Ureter (tissue), 1 donor: ENCODE measurements at places on chromosomes 11 and 22.

- DNase-seq: peak; percentile 41
These were observed 5.1 kb upstream of the SEPTIN5 start for GRCh38 chr22:19709063-19709769.

DNA sequence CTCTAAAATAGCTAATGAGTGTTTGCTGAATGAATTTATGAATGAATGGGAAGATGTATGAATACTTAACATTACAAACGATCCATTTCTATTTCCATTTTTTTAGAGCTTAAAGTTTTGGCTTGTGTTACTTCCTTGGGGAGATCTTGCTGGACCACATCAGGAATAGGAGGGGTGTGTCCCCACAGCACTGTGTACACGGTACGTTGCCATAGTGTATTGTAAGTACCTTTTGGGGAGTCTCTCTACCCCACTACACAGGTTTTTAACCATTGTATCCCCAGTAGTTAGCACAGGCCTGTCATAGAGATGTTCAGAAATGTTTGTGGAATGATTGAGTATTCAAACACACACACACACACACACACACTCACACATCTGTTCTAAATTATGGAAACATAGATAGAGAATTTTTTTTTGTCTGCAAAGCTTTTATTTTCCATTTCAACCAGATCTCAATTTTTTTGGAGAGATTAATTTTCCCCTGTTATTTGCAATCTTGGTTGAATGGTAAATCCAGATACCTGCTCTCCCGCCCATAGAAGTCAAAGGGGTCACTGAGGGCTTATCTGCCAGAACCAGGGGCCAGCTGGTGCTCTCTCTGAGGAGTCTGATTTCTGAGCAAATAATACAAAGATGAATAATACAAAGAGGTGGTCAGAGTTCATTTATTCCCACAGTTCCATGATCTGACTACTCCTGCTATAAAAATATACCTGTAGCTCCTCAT lies 471.0 kb downstream of the INSC start:
- no peak for DNase-seq

DNA sequence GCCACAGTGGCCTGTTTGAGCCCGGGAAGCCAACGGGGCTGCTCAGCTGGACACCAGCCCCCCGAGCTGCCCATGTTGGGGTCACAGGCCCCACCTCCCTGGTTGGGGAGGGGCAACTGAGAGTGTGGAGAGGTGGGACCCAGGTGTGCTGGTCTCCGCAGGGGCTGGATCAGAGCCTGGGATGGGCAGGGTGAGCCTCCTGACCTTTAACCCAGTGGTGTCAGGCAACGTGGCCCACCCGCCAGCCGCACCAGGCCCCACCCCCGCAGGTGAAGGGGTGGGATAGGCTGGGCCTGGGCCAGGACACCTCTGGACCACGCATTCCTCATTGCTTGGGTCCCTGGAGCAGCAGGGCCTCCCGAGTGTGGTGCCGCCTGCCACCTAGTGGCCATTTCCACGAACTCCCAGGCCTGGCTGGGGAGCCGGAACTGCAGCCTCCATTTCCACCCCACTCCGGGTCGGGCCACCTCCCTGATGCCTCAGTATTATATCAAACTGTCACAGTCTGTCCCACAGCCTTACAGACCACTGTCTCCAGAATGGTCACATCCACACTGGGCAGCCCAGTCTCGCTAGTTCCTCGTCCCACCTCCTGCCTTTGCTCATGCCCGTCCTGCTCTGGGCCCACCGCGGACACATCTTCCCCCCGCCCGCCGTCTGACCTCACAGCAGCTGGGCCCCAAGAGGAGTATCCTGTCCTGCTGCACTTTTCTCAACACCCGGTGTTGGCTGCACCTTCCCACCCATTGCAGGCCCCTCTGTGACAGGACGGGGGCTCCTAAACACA lies 13.3 kb upstream of the PPP6R3 start:
- peak; percentile 80 for DNase-seq

DNA sequence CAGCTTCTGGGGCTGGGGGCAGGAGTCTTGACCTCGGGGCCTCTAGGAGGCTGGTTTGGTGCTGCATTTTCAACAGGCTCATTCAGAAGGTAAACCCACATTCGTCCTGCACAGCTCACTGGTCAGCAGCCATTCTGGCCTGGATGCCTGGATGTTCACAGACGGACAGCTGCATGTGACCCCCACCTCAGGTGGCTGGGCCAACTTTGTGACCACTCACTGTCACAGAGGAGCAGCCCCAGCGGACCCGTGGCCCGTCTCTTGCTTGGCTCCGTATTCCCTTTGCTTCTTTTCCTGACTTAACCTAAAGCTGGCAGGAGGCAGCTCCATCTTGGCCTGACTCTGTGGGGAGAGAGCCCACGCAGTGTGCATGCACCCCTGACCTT lies 8.2 kb downstream of the DGCR8 start:
- DNase-seq: no peak

GRCh38 chr22:46600273-46600796 lies 19.9 kb upstream of the GRAMD4 start:
- no peak for DNase-seq

DNA sequence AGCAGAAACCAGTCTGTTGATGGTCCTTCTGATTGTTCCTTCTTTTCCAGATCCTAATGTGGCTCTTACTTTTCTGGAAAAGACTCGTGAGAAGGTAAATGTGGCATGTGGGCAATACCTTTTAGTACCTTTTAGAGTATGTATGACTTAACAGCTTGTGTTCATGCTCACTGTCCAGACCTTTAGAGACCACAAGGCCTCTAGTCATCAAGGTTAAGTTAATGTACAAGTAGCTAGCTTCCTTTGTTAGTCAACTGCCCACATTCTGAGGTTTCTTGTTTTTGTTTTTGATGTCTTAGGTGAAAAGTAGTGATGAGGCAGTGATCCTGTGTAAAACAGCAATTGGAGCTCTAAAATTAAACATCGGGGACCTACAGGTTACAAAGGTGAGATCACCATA lies 7.6 kb downstream of the PSMD13 start:
- DNase-seq: no peak

GRCh38 chr11:70399681-70400112 lies 1.4 kb downstream of the CTTN start:
- peak; percentile 87 for DNase-seq

DNA sequence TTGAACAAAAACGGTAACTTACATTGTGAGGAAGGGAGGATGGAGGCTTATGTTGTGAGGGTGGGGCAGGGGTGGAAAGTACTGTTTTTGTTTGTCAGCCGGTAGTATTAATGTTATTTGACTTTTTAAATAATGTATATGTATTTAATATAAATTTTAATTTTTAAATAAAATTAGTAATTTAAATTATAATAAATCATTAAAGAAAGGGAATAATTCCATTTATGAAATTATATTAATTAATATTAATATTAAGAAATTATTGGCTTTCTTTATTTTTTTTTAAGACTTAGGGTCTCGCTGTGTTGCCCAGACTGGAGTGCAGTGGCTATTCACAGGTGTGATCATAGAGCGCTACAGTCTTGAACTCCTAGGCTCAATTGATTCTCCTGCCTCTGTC lies 24.0 kb upstream of the TNRC6B start:
- DNase-seq: no peak

DNA sequence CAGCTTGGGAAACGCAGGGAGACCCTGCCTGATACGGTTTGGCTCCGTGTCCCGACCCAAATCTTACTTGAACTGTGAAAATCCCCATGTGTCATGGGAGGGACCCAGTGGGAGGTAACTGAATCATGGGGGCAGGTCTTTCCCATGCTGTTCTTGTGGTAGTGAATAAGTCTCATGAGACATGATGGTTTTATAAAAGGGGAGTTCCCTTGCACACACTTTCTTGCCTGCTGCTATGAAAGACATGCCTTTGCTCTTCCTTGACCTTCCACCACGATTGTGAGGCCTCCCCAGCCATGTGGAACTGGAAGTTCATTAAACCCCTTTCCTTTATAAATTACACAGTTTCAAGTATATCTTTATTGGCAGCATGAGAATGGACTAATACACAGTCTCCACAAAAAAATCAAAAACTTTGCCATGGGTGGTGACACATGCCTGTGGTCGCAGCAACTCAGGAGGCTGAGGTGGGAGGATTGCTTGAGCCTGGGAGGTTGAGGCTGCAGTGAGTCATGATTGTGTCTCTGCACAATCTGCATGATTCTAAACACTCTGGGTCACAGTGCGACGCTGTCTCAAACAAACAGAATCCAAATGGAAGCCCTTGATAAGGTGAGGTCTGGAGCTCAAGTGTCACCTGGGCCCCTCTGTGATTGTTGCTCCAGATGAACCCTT lies 34.9 kb downstream of the SYN3 start:
- DNase-seq: no peak

DNA sequence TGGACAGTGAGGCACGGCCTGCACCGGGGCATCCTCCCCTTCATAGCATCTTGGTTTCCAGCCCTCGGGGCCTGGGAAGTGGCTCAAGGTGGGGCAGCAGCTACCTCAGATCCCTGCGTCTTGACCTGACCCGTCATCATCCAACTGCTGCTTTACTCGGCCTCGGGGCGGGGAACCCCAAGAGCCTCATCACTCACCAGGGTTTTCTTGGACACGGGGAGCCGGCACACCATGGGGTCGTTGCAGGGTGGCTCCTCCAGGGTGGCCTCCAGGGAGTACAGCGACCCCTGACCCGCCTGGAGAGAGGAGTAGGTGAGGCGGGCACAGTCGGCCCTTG lies 651 bp downstream of the CTSF start:
- no peak for DNase-seq
